Fibroblast of skin of scalp (primary cell): ENCODE measurements at places on chromosomes 7 and 10.
A peak's percentile ranks its signal among the peaks of the same experiment; 100 is the strongest.

GRCh38 chr10:23198940-23199767 is 7.0 kb downstream of the PTF1A start:
- no peak for DNase-seq

DNA sequence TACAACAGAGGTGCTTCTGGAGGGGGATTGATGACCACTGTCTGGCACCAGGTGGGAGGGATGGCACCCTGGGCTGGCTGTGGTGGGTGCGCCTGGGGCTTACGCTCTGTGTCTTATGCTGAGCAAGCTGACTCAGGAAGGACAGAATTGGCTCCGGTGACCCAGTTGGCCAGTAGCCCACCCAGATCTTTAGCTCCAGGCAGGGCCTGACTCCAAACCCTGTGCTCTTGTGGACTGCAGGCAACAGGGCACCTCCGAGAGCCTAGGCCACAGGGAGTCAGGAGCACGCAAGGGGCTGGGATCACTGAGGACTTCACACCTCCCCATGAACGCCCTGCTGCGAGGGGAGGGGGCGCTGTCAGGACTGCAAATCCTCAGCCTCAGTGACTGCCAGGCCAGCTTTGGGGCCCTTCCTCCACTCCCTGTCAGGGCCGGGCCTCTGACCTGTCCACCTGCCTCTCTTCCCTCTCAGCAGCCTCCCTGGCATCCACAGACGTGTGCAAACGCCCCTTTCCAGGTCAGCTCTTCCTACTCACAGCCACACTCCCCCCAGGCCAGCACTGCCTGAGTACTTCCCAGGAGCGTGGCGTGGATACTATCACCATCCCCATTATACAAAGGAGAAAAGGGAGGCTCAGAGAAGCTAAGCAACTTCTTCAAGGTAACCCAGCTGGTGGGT is 118.7 kb downstream of the SLIT1 start:
- DNase-seq, result no peak

GRCh38 chr10:74888962-74889661 is 62.7 kb downstream of the KAT6B start:
- DNase-seq, result peak; percentile 8

DNA sequence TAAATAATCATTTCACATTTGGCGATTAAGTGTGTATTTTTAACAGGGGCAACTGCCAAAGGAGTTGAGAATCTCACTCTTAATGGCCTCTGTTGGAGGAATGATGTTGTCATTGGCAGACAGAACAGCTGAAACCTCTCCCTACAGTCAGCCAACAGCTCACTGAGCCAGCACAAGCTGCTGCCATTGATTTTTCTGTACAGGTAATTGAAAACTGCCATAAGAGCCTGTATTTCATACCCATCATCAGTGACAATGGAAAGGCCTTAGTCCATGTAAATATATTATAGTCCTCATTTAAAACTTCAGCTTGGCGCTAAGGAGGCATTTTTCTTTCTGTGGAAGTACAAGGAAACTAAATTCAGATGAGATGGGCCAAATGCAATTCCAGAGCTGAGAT is 28.1 kb upstream of the PTN start:
- DNase-seq, result no peak

DNA sequence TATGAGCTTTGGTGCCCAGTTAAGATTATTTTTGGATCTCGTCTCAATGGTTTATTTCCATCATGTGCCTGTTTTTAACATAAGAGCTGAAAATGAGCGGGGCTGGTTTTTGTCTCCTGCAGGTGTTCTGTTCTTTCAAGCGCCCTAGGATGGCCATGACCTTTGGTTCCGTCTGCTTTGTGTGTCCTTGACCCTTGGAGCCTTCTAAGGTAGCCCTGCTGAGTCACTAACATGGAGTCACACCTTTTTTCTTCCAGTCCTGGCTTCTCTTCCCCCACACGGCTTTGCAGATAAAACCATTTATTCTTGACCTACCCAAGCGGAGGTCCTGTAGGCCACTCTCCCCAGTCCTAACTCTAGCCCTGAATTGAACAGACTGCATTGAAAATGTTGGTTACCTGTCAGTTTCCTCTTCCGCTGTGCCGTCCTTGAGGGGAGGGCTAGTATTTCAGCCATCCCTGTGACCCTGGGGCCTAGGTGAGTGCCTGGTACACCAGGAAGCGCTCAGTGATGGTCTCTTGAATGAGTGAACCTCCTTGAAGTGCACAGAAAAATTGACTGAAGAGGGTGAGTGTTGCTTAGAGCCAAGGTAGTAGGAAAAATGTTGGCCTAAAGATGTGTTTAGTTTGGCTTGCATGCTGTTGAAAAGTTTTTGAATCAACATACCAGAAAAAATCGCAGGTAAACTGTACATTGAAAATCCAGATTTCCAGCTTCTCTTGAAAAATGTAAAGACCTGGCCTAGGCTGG is 48.0 kb downstream of the CAMK1D start:
- no peak for DNase-seq

GRCh38 chr10:132645630-132646442 is 108.2 kb downstream of the INPP5A start:
- no peak for DNase-seq

- DNase-seq, result no peak
These were observed 63.6 kb downstream of the GPR37 start for GRCh38 chr7:124701955-124702354.
